Thoracic aorta (tissue), 2 donors: ENCODE measurements at places on chromosomes 4 and X.

GRCh38 chrX:71214604-71215337, 8.3 kb upstream of the GJB1 start:
- no peak for DNase-seq

- DNase-seq, result no peak
These were observed 12.0 kb upstream of the DCHS2 start for GRCh38 chr4:154503598-154503997.

- DNase-seq, result no peak
These were observed 104.8 kb upstream of the KIT start for GRCh38 chr4:54553001-54553400.

GRCh38 chr4:148634476-148634875, 192.3 kb upstream of the NR3C2 start:
- no peak for DNase-seq
